ENCODE measurements at places on chromosomes 7 and 10.

DNA sequence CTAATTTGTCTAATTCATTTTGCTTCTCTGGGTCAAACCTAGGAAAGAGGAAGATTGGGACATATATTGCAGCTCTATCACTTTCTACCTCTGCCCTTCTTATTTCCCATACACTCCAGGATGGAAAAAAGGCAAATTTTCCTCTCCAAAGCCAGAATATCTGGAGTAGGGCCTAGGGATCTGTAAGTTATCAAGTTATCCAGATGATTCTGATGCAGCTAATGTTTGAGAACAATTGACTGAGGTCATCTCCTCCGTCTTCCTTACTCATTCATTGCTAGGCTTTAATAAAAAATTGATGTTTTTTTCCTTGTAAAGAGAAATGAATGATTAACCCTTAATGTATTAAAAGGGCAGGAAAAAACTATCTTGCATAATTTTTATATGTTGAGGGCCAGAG is 211.9 kb upstream of the GLI3 start:
- no peak for DNase-seq

DNA sequence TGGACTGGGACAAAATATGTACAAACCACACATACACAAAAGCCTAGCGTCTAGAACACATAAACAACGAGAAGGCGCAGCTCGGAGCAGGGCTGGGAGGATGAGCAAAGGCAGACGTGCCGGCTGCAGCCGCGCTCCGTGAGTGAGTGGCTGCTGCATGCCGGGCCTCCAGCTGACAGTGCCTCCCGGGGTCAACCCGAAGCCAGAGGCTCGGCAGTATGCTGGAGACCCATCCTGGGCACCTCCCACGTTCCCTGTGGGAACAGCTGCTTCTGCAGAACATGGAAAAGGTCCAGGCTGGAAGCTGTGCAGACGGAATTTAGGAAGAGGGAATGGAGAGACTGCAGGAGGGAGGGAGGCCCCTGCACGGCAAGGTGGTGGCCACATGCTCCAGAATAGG is 3.6 kb upstream of the GPR146 start:
- DNase-seq, result no peak

DNA sequence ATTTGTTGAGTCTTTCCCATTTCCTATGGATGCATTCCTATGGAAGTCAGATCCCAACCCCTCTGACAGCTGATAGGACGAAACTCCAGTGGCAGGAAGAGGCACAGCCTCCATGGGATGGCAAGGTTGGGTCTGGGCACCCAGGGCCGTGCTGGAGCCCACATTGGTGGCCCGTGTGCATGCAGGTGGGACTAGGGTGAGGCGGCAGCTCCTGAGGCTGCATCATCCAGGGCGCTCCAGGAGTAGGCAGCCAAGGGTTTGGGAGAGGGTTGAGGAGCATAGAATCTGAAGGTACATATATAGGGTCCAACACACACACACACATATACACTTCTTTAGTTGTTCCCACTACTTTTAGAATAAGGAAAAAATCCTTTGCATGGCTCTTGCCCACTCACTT is 81.4 kb upstream of the BMPER start:
- DNase-seq, result no peak

GRCh38 chr10:125739994-125740679 is 20.6 kb downstream of the EDRF1 start:
- no peak for DNase-seq

DNA sequence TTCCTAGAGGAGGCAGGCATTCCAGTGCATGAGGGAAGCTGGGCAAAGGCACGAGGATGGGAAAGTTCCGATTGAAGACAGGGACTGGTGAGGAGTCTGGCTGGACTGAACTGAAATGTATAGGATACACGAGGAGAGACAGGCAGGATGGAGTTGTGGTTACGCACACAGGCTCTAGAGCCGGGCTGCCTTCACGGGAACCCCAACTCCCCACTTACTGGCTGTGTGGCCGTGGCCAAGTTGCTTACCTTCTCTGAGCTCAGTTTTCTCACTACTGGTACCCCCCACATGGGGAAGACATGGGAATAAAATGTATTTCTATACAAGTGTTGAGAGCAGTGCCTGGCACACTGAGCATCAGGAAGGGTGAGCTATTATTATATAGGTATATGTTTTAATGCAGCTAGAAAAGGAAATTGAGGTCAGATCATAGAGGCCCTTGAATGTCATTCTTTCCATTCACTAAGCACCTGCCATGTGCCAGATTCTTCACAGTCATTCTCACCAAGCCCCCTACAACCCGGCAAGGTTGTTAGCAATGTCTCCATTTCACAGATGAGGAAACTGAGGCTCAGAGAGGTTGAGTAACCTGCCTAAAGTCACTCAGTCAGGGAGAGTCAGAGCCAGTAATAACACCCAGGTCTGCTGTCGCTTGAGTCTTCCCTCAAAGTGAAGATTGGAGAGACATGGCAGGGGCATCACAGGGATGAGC is 9.7 kb downstream of the CHST3 start:
- DNase-seq, result no peak

GRCh38 chr7:37510043-37510634 is 61.5 kb upstream of the ELMO1 start:
- DNase-seq, result no peak

GRCh38 chr7:97224316-97224715 is 106.8 kb downstream of the SDHAF3 start:
- DNase-seq, result no peak

DNA sequence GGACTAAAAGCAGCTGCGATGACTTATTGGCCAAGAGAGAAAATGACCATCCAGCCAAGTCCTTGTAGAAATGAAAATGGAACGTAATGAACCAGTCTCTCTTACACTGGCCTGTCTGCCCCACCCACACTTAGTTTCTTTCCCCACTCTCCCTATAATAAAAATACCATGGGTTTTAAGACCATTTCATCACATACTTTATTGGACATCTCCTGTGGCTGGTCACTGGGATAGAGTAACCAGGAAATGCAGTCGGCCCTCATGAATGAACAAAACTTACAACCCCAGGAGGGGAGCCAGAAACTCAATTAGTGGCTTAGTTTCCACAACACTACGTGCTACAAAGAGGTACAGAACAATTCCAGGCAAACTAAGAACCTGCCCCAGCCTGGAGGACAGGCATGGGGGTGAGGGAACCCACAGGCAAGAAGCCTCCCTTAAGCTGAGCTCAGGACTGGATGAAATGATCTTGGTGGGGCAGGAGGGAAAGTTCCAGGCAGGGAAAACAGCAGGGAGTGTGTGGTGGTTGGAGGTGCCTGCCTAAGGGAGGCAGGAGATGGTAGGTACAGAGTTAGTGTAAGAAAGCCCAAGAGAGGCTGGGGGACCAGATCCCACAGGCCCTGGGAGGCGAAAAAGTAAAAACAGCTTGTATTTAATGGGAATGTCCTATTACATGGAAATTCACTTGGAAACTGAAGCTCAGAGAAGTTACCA is 29.6 kb downstream of the MKI67 start:
- no peak for DNase-seq

All from activated T-helper 1 cell treated with Interleukin-2 at 50 U/mL for 16 hours (primary cell).